Stimulated activated CD4-positive, alpha-beta T cell treated with anti-CD3 and anti-CD28 coated beads, Interleukin-1b, Interleukin-23, amount 100 ng/mL, for 4 hours (primary cell): ENCODE measurements at places on chromosomes 12 and 14.
A peak's percentile ranks its signal among the peaks of the same experiment; 100 is the strongest.

DNA sequence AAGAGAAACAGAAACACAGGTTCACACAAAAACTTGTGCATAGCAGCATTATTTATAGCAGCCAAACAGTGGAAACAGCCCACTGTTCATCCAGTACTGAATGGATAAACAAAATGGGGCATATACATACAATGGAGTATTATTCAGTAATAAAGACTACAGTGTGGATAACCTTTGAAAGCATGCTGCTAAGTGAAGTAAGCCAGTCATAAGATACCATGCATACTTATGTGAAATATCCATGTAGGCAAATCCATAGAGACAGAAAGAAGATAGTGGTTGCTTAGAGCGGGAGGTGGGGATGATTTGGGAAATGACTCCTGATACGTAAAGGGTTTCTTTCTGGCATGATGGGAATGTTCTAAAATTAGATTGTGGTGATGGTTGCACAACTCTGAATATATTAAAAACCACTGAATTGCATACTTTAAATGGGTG, 99.4 kb downstream of the CRADD start:
- DNase-seq = no peak

- no peak for DNase-seq
These were observed 23.2 kb downstream of the PRKCH start for GRCh38 chr14:61344437-61345150.

DNA sequence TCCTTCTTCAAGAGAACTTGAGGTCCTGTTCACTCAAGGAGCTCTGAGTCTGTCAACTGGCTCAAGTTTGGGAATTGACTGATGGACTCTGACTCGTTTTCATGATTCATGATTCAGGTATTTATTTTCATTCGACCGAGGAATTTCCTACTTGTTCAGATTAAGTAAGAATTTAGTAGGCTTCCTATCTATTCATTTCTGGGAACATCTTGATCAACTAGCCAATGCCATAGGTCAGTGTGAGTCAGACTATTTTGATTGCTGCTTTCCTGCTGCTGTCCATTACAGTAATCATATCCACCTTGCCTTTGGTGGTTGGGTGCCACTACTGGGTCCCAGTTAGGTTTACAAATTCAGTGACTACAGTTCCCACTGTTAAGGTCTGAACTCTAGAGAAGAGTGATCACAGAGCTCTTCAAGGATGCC, 6.1 kb downstream of the FAM186A start:
- no peak for DNase-seq

DNA sequence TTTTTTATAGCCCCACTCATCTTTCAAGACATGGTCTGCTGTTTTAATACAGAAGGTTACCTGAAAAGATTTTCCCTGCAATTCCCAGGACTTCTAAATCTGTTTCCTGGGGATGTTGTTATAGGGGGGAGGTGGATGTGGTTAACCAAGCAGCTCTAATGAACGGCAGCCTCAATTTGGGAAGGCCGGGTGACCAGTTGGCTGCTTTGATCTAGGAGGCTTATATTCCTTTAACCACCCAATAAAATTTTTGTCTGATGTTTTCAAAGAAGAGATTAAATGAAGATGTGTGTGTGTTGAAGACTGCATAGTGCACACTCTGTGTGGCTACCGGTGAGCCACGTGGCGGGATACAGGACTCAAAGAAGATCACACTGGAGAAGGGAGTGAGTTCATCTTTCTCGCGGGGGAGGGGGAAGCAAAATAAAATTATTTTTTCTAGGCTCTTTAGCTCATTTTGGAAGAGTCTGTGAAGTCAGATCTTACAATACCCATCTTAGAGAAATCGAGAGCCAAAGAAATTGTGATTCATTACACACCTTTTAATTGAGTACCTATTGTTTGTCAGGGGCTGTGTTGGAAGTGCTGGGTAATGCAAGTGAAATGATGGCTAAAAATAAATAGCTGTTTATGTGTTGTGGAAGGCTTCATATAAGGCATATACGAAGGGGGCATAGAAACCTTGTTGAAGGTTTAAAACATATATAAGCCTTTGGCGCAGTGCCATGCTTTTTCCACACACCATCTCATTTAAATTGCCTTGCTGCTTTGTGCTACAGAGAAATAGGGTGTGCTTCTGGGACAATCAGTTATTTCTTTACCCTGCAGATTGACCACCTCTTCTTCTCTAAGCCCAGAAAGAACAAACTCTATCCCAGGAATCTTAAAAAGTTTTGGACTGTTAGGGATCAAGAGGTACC, 18.5 kb downstream of the ELK3 start:
- DNase-seq = no peak

GRCh38 chr12:53795927-53796326, 44.1 kb upstream of the CISTR start:
- no peak for DNase-seq

DNA sequence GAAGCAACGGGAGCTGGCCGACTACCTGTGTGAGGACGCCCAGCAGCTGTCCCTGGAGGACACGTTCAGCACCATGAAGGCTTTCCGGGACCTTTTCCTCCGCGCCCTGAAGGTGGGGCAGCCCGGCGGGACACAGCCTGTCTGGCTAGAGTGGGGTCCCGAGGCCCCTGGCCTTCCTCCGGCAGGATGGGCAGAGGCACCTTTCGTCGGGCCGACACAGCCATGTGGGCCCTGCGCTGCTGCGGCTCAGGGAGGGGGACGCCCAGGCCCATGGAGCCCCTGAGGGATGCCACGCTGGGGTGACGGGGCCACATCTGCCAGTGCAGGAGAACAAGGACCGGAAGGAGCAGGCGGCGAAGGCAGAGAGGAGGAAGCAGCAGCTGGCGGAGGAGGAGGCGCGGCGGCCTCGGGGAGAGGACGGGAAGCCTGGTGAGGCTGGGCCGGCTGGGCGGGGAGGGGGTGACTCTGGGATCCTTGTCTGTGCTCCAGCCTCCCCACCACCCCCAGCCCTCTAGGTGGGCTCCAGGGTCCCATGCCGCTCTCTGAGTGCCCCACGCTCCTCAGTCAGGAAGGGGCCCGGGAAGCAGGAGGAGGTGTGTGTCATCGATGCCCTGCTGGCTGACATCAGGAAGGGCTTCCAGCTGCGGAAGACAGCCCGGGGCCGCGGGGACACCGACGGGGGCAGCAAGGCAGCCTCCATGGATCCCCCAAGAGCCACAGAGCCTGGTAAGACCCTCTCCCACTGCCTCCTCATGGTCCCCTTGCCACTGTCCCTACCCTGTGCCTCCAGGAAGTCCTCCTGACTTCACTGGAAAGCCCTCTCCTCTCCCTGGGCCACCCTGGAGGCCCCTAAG, 10.9 kb upstream of the ADSS1 start:
- no peak for DNase-seq

GRCh38 chr14:75141967-75142366, 15.1 kb upstream of the NEK9 start:
- DNase-seq = no peak

DNA sequence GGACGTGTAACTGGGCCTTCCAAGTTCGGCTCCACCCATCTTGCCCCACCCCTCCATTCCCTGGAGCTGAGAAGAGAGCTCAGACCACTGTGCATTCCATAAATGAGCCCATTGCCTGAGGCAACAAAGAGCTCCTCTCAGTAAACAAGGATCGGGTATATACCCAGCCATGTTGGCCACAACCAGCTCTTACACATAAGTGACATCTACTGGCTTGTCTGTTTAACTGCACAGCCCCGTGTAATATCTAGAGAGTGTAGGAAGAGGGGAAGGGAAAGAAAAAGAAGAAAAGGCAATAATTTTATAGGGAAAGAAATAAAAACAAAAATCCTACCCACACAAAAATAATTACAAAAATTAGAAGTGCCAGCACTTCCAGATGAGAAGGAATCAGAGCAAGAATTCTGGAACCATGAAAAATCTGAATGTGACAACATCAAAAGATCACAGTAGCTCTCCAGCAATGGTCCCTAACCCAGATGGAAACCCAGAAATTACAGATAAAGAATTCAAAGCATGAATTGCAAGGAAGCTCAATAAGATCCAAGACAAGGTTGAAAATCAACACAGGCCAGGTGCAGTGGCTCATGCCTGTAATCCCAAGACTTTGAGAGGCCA, 308.1 kb downstream of the RPAP3 start:
- DNase-seq = peak; percentile 37
